ENCODE measurements at places on chromosomes 2 and 18.
A peak's percentile ranks its signal among the peaks of the same experiment; 100 is the strongest.

DNA sequence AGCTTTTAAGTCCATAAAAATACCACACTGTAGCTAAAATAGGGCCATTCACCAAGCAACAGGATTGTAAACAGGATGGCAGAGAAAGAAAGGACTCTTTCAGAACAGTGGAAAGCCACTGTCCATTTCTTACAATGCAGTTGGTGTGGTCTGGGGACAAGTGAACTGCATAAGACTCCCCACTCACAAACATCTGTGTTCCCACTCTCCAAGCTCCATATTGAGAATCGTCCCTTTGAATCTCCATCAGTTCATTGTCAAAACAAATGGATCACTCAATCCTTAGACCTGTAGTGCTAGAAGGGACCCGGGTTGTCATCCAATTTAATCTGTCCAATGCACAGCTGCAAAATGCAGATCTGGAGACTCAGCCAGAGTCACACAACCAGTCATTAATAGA is 347.4 kb upstream of the KLHL29 start:
- no peak for DNase-seq

GRCh38 chr2:97981961-97982360 is 13.8 kb downstream of the TMEM131 start:
- DNase-seq = no peak

- DNase-seq = no peak
These were observed 219.8 kb downstream of the CDCA7 start for GRCh38 chr2:173574324-173575112.

DNA sequence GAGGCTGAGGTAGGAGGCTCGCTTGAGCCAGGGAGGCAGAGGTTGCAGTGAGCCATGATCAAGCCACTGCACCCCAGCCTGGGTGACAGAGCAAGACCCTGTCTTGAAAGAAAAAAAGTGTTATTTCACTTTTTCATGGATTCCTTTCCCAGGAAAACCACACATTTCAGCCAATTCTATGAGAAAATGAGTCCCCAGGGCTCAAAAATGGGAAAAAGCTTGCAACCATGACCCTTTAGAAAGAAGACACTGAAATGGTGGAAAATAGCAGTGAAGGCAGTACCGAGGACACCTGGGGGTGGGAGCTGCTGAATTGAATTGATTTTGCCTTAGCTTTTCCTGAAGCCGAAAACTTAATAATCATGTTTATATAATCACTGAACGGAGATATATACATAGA is 284.2 kb upstream of the HDAC4 start:
- DNase-seq = no peak

DNA sequence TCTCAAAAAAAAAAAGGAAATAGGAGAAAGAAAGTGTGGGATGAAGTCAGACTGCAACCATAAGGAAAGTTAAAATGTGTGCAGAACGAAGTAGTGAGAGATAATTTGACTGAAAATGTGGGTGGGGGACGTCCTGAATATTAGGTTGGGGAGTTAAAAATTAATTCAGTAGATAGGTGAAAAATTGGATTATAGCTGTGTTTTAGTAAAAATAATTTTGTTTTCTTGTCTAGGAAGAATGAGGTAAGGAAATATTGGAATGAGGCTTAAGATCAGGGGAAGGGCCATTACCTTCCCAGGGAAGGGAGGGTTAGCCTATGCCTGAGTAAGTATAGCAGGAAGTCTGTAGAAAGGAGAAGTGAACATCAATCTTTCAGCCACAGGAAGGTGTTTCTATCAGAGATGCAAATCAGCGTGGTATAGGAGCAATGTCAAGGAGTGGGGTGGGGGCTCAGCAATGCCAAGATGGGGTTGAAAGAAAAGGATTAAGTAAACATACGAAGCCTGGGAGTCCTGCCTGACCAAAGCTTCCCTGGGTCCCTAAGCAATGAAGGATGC is 250.9 kb downstream of the PIEZO2 start:
- no peak for DNase-seq

DNA sequence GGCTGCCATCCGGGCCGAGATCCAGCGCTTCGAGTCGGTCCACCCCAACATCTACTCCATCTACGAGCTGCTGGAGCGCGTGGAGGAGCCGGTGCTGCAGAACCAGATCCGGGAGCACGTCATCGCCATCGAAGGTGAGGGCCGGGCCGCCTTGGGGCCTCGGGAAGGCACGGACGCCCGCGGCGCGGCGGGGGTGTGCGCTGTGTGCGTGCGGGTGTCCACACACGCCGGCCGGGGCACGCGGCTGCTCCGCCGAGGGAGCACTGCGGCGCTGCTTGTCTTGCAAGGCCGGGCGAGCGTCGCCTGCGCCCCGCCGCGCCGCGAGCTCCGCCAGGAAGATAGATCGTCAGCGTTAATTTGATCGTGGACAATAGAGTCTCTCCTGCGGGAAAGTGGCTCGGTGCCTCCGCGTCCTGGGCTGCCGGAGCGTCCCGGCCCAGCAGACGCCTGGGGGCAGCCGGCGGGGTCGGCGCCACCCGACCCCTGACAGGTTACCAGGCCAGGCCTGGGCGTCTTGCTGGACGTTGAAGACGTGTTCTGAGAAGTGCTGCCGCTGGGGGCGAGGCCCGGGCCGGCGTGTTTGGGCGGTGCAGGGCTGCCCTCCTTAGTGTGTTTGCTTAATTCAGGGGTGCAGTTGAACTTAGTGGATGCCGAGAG is 1.0 kb downstream of the AGAP1 start:
- no peak for DNase-seq

DNA sequence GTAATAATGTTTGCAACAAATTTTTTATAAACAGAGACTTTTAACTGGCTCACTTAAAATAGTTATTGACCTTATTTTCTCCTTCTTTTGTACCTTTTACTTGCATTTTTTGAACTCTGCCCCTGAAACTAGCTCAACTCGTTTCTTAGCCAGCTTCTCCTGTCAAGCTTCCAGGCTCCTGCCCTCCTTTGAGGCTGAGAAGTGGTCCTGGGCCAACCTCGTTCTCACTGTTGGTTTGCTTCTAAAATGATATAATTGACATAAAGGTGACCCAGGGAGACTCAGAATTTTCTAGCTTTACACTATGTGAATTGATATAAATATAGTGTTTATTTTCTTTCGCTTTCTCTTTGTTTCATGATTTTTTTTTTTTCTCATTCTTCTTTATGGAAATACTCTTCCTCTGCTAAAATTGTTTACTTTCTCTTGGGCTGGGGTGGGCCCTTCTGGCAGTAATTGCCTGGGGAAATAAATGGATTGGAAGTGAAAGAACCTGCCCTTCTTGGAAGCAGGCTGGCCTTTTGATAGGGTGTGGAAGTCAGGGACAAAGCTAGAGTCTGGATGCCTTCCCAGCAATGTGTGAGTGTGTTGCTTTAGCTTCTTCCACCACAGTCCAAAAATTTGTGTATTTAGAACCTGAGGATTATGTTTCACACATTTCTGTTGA is 30.7 kb downstream of the GPD2 start:
- DNase-seq = peak; percentile 13

GRCh38 chr2:33673937-33674336 is 74.8 kb upstream of the FAM98A start:
- DNase-seq = no peak

DNA sequence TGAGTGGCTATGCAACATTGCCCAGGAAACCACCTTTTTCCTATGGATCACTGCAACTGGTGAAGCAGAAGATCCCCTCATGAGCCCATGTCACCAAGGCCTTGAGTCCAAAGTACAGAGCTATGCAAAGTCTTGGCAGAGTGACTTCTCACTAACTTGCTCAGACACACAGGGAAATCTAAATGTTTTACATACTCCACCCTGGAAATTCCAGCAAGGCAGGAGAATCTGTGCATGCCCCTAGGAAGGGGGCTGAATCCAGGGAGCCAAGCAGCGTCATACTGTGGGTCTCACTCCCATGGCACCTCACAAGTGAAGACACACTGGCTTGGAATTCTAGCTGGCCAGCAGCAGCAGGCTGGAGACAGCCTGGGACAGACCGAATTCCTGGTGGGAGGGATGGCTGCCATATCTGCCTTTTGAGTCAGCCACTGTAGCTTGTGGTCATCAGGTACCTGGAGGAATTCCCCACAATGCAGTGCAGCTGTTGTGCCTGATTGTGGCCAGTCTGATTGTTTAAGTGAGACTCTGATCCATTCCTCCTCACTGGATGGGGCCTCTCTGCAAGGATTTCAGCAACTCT is 1817.4 kb downstream of the SUCLG1 start:
- DNase-seq = no peak

DNA sequence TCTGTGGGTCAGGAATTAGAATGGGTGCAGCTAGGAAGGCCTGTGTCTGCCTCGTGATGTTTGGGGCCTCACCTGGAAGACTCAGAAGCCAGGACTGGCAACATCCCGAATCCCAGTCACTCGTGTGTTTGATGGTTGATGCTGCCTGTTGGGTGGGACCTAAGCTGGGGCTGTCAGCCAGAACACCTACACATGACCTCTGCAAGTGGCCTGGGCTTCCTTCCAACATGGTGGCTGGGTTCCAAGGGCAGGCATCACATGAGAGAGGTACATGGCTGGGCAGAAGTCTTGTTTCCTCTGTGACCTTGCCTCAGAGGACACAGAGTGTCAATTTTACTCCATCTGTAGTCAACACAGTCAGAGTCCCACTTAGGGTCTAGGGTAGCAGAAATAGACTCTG is 177.8 kb downstream of the GBX2 start:
- DNase-seq = no peak

DNA sequence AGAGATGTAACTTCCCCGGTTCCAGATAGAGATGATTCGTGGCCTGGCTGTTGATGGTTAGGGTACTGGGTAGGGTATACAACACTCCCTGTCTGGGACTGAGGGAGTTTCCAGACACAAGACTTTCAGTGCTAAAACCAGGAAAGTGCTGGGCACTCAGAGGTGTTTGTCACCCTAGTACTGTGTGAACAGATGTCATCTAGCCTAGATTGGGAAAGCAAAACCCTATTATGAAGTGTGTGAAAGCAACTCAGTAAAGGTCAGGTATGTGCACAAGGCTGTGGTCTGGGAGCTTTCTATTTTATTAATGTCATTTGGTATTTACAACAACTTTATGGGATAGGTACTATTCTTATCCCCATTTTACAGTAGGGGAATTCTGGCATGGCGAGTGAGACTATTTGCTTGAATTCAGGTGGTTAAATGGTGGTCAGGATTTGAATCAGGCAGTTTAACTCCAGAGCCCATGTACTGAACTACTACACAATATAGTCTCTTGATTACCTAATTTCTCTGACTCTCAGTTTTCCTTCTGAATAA is 2.6 kb downstream of the BZW1 start:
- DNase-seq = no peak

DNA sequence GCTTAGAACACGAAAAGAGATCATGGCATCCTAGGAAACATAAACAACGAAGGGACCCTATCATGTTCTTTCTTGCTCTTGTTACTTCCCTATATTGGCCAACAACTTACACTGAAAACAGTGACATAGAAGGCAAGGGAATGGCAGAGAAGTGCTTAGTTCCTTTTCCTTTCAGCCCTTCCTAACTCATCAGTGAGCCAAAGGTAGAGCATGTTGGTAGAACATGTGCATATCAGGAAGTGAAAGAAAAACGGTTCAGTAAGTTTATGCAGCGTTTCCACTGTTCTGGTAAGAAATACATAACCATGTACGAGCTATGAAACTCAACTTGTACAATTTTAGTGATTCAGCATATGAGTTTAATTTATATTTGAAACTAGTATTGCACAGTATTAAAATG is 21.7 kb downstream of the AKAIN1 start:
- no peak for DNase-seq

GRCh38 chr2:100110614-100111000 is 31.8 kb downstream of the AFF3 start:
- DNase-seq = no peak

DNA sequence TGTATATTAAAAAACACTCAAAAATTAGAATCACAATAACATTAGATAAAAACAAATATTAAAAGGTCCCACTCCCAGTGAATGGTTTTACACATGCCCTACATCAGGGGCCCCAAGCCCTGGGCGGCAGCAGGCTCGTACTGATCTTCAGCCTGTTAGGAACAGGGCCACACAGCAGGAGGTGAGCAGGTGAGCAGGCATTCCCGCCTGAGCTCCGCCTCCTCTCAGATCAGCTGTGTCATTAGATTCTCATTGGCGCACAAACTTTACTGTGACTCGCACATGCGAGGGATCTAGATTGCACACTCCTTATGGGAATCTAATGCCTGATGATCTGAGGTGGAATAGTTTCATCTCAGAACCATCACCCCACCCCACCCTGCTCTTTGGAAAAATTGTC is 74.2 kb downstream of the MBD2 start:
- DNase-seq = no peak

- DNase-seq = no peak
These were observed 28.6 kb downstream of the ITGA6 start for GRCh38 chr2:172456002-172456401.

DNA sequence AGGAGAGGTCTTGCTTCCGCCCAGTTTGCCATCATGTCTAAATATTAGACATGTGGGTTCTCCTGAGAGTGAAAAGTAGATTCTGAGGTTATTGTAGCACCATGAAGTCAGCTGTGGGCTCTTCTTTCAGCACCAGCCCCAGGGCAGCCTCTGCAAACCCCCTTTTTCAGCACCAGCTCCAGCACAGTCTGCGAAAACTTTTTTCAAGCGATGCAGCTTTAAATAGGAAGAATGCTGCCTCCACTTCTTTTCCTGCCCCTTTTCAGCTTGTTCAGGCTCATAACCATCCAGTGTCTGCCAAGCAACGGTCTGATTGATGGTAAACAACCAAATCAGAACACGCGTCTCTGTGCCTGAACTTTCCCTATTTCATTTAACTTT is at the start of gene COL5A2:
COL5A2 (minus strand) TSS at position 192 of the 381 bp plus-strand sequence; CDS start at position 35, 157 bp downstream.
- peak; percentile 53 for DNase-seq

GRCh38 chr2:181857483-181857882 is 34.0 kb upstream of the ITPRID2 start:
- no peak for DNase-seq

DNA sequence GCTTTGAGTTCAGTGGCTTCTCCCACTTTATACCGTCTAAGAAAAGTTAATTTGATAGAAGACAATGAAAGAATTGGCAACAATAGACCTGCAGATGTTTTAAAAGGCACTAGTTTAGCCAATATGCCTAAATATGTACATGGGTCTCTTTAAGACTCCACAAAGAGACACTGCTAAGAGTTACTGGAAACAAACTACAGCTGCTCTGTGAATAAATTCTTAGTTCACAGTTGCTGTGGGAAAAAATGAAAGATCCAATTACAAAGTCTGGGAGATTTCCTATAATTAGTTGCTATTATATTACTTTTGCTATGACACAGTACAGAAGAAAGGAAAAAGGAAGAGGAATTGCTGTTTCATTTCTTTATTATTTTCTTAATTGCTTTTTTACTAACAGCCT is 34.3 kb downstream of the SCN9A start:
- no peak for DNase-seq

DNA sequence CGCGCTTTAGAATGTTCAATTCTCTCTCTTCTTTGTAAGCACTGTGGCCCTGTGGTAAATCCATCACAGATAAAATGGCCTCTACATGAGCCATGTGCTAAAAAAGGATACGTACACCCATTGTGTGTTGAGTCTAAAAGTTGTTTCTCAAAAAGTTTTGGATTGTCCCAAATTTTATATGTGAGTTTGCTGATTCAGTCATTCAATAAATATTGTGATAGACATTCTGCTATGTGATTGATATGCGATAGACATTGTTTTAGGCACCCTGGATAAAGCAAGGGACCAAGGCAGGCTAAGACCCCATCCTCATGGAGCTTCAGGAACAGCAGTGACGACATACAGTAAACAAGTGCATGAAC is 53.5 kb downstream of the E2F6 start:
- no peak for DNase-seq
